ENCODE measurements at places on chromosomes 2 and 18. TPM values are rescaled to one million over a fixed set of nuclear protein-coding genes. Genes with fewer than 3 reads are reported as not detected.

DNA sequence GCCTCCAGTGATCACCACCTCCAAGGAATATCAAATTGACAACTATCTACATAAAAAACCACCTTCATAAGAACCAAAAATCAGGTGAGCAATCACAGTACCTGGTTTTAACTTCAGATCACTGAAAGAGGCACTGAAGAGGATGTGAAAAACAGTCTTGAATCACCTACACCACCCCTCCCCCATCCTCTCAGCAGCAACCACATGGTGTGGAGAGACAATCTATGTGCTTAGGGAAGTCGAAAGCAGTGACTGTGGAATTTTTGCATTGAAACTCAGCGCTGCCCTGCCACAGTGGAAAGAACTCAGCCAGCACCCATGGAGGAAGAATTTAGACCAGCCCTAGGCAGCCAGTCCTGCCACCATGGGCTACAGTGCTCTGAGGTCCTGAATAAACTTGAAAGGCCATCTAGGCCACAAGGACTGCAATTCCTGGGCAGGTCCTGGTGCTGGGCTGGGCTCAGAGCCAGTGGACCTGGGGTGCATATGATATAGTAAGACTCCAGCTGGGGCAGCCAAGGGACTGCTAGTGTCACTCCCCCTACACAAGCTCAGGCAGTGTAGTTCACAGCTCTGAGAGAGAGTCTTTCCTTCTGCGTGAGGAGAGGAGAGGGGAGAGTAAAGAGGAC lies 75.6 kb downstream of the ATL2 start:
- DNase-seq, result no peak

DNA sequence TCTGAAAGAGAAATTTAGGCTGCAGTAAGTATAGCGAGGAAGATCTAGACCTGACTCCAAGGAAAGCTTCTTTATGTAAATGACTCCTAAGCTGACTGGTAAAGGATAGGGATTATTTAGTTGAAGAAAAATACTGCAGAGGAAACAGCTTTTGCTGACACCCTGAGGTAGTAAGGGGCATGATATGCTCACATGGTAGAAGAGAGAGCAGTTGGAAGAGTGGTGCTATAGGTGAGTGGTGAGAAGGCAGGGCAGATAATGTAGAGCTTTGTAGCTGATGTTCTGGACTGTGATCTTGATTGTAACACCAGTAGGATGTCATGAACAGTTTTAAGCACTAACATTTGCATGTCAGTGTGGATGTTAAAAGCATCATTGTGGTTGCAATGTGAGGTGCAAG lies 639.1 kb upstream of the SLC39A10 start:
- no peak for DNase-seq

DNA sequence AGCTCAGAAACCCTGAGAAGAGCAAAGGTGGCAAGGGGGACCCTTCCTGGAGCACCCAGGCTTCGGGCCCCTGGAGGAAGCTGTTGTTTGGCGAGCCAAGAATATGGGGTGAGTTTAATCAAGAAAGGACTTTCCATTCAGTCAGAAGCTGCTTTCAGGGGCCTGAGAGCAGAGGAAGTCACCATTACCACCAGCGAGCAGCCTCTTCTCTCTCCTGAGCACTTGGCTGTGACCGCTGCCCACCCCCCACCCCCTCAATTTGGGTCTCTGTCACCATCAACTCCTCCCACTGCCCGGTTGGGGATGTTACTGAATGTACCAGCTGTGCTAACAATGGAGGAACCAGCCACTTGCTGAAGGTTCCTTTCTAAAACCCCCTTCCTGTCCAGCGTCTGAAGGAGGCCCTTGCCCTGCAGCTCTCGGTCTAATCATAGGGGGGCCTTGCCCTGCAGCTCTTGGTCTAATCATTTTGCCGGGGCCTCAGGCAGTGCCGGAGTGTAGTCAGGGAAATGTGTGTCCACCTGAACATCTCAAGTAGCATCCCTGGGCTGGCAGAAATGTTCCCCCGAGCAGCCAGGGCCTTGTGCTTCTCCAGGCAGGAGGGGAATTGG lies 943 bp downstream of the INPP5D start:
- DNase-seq, result no peak

GRCh38 chr2:84870306-84870705 lies 10.6 kb downstream of the TRABD2A start:
- DNase-seq, result no peak

Gene MAPK4
- polyA plus RNA-seq, result 10.1 TPM

Gene STPG4
- polyA plus RNA-seq, result 0.41 TPM

Gene MRO
- 3.0 TPM for polyA plus RNA-seq

GRCh38 chr2:185625604-185626003 lies 113.0 kb upstream of the FSIP2 start:
- no peak for DNase-seq

DNA sequence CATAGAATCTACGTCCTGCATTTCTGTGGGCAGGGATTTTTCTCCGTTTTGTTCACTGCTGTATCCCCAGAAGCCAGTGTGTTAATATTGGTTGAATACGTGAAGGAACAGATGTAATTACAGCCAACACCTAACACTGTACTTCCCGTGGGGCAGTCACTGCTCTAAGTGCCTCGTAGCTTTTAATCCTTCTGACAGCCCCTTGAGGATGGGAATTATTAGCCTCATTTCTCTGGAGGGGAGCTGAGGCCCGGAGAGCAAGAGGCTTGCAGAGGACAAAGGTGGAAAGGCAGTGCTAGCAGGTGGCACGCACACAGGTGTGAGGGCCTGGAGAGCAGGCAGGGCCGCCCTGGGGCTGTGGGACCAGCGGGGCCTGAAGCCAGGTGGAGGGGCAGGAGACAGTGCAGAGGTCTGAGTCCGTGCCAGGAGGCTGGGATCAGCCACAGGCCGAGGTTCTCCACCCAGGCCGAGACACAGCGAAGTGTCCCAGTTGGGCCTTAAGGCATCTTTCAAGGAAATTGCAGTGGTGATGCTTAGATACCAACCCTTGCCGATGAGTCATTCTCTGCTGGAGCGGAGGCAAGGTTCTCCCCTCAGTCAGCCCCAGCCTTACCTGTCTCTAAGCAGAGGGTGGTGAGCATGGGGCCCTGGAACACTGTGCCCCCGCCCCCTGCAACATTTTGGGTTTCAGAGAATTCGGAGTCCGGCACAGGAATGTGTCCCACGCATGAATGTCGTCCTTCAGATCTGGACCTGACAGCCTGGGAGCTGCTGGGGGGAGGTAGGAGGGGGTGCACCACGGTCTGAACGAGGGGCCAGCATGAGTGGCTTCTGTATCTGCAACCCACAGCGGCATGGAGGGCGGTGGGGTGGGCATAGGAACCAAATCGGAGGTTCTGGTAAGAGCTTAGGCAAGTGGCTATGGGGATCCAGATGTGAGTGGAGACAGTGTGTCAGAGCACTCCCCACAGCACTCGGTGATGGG lies 122.6 kb downstream of the GBX2 start:
- DNase-seq, result no peak

GRCh38 chr2:150259746-150260145 lies 227.7 kb downstream of the RND3 start:
- DNase-seq, result no peak

- DNase-seq, result no peak
Measured at GRCh38 chr18:26460449-26461091, 87.8 kb downstream of the KCTD1 start.

GRCh38 chr2:43363120-43363519 lies 136.7 kb upstream of the ZFP36L2 start:
- no peak for DNase-seq

- DNase-seq, result no peak
Measured at GRCh38 chr18:39872651-39873050, 2082.4 kb upstream of the PIK3C3 start.

GRCh38 chr18:76307293-76307690 lies 187.8 kb downstream of the ZNF516 start:
- DNase-seq, result no peak

DNA sequence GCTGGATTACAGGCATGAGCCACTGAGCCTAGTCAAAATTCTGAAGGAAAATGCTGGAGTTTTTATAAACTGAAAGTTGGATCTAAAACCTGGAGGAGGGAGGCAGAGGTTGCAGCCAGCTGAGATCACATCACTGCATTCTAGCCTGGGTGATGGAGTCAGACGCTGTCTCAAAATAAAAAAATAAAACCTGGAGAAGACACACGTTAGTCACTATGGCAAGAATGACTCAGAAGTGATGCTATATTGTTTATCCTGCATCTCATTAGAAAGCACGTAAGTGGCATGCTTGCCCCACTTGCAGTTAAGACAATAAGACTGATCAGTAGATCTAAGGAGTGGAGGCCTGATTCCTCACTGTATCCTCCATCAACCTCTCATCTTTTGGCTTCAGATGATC lies 106.6 kb upstream of the STON1 start:
- no peak for DNase-seq

DNA sequence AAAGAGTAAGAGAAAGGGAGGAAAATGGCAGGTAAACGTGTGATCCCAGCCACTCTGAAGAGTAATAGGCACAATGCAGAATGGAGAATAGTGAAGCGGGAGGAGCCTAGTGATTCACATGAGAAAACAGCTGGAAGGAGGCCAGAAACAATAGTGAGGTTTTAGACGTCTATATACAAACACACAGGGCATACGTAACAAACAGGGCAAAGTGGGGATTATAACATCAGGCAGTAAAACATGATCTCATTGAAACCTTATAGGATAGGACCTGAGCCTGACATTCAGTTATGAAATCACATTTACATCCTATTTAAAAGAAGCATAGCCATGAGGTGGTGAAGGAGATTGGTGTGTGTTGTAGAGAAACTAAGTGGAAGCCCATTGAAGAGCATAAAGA lies 33.0 kb upstream of the GATA6 start:
- no peak for DNase-seq

DNA sequence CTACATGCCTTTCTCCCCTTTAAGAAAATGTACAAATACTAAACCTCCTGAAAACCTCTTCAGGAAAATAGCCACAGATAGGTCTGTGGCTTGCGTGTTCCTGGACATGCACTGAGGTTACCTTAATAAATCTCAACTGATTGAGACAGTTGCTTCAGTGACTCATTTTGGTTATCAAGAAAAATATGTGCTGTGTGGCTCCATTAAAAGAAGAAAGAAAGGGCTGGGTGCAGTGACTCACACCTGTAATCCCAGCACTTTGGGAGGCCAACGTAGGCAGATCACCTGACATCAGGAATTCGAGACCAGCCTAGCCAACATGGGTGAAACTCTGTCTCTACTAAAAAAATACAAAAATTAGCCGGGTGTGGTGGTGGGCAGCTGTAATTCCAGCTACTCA lies 27.1 kb downstream of the CREG2 start:
- DNase-seq, result no peak

- no peak for DNase-seq
Measured at GRCh38 chr2:224252631-224253030, 149.3 kb downstream of the FAM124B start.

Gene CDK15
- polyA plus RNA-seq, result 1.0 TPM

DNA sequence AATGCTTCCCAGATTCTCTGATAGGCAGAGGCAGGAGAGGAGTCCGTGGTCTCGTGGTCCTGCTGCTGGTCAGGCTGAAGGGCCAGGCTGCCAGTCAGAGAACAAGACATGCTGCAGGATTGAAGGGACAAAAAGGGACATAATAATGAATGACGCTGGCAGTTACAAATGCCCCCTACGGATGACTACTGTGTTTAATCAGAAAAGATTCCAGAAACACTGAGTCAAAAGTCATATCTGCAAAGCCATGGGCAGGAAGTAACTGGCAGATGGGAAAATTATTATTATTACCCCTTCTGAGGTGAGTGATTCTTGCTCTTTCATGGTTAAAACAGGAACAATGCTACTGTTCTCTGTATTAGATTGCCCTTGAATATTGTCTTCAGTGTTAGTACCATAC lies 19.0 kb downstream of the LCT start:
- DNase-seq, result no peak

DNA sequence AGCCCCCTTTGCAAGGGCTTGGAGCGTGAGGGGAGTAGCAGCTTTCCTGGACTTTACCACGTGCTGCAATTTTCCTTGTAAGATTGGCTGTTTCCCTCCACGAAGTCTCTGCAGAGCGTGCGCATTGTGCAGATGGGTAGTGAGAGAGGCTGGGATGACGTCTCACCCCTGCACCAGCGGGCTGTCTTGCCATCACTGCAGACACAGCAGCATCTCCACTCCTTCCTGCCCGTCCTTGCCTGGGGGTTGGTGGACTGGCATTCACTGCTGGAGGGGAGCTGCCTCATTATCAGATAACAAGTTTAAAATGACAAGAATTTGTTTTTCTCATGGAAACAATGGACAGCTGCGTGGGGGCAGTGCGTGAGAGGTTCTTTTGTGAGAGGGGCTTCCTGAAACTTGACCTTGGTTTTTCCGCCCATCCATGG lies 45.3 kb upstream of the HS6ST1 start:
- DNase-seq, result no peak

DNA sequence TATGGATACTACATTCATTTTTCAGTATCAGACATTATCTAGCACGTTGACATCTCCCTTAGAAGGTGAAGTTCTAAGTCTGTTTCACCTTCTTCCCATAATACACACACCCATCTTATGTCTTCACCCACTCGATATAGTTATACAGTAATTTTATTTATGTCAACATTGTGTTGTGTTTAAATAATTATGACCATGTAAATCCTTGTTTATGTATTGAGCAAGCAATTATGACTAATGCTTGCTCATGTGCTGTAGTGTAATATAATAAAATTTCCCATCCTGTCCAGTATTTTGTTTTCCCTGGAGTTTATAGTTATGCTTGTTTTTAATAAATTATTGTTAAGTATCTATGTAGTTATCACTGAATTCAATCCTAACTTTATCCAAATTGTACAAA lies 163.2 kb downstream of the MTX2 start:
- no peak for DNase-seq

Gene TUBA3E
- polyA plus RNA-seq, result not detected
